ENCODE measurements at places on chromosomes 16 and 17.

GRCh38 chr17:66451188-66452149 is 149.1 kb downstream of the PRKCA start:
- peak; percentile 85 for DNase-seq
- no peaks in the 10 kb centered on the region for H3K27me3 ChIP-seq
- peak overlapping the region; percentile 81 for H3K27ac ChIP-seq
- H3K36me3 ChIP-seq, result peaks cover 9% of the 10 kb centered on the region

DNA sequence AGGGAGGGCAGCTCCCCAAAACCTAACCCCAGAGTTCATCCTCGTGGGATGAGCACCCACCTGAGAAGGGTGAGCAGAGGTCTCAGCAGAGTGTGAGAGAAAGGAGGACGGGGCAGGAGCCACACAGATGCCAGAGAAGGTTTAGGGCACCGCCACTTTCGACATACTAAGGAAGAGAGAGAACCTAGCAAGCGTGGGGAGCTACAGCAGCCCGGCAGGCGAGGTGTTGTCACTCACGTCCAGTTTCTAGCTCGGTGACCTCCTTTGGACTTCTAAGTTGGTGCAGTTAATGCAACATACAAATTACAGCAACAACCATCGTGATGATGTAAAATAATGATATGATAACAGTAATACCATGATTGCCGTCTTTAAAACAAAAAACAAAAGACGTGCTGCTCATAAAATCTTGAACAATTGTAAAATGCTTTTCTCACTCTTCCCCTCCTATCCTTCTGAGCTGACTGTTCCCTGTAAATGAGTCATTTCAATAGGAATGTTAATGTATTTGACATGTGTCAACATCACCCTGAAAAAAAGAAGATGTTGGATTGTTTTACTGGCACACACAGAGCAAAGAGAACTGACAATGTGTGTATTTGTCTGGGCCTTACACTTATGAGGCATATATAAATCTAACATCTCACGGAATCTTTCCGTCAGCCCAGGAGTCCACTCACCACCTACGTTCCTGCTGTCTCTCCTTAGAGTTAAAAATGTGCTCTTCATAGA is 158.2 kb upstream of the MAF start:
- H3K36me3 ChIP-seq, result no peaks in the 10 kb centered on the region
- H3K27me3 ChIP-seq, result no peaks in the 10 kb centered on the region
- H3K4me1 ChIP-seq, result no peaks in the 10 kb centered on the region
- H3K4me3 ChIP-seq, result no peak overlapping the region
- DNase-seq, result no peak

- no peaks in the 10 kb centered on the region for H3K36me3 ChIP-seq
- peaks cover 72% of the 10 kb centered on the region for H3K27me3 ChIP-seq
- H3K4me1 ChIP-seq, result no peaks in the 10 kb centered on the region
- no peak overlapping the region for H3K27ac ChIP-seq
- H3K4me3 ChIP-seq, result no peak overlapping the region
- no peak for DNase-seq
Measured at GRCh38 chr17:6420173-6420641, 14.7 kb downstream of the AIPL1 start.

DNA sequence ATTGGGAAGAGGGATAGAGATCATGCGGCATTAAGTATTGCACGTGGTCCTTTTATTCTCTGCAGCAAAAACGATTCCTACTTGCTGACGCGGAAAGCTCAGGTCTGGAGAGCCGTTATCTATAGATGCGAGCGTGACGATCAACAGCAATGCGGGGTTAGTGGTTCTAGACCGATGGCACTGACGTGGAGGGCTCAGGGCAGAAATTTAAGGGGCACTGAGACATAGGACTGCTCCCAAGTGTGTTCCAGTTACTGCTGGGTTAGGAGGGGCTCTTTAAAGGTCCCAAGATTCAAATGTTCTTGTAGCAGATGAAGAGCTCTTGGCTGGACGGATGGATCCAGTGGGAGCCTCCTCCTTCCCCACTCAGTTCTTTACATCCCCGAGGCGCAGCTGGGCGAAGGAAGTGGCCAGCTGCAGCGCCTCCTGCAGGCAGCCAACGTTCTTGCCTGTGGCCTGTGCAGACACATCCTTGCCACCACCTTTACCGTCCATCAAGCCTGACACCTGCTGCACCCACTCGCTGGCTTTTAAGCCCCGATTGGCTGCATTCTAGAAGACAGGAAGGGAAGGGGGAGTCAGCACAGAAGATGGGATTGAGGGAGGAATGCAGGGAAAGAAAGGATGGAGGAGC is 732 bp upstream of the EXOSC6 start:
- H3K36me3 ChIP-seq, result peaks cover 52% of the 10 kb centered on the region
- H3K4me3 ChIP-seq, result no peak overlapping the region
- peak; percentile 59 for DNase-seq
- H3K27ac ChIP-seq, result no peak overlapping the region
- H3K4me1 ChIP-seq, result peaks cover 8% of the 10 kb centered on the region

Data from SK-N-SH (cell line).